CD4-positive, alpha-beta T cell (primary cell): ENCODE measurements at places on chromosomes 2 and 18. TPM values are rescaled to one million over a fixed set of nuclear protein-coding genes. Genes with fewer than 3 reads are reported as not detected.

Gene FHOD3
- not detected for total RNA-seq

Gene TSN
- total RNA-seq: 49.1 TPM

Gene CYB5A
- 3.7 TPM for total RNA-seq

Gene GALNT3
- 3.3 TPM for total RNA-seq

Gene LBX2
- not detected for total RNA-seq

Gene CPO
- not detected for total RNA-seq

Gene FIGN
- not detected for total RNA-seq

Gene NPPC
- total RNA-seq: 0.34 TPM

Gene VSNL1
- not detected for total RNA-seq

Gene RAB3GAP1
- 37.0 TPM for total RNA-seq

Gene MGAT5
- 77.5 TPM for total RNA-seq

Gene TUBB8B
- not detected for total RNA-seq

Gene TP53I3
- 0.30 TPM for total RNA-seq

Gene POTEJ
- not detected for total RNA-seq

Gene ZNF804A
- total RNA-seq: not detected

Gene AQP12A
- not detected for total RNA-seq

Gene SOWAHC
- 1.6 TPM for total RNA-seq

Gene AQP12B
- total RNA-seq: not detected

Gene CERKL
- not detected for total RNA-seq

Gene RAB6D
- total RNA-seq: not detected

Gene NAT8
- not detected for total RNA-seq

Gene C2orf15
- total RNA-seq: 2.1 TPM

Gene CCDC148
- not detected for total RNA-seq

Gene PRSS56
- total RNA-seq: not detected

Gene UGT1A7
- total RNA-seq: not detected

Gene KIF3C
- total RNA-seq: 3.4 TPM

Gene PSMA8
- total RNA-seq: not detected

Gene TMEM182
- 2.7 TPM for total RNA-seq

Gene SLC66A2
- 44.8 TPM for total RNA-seq

Gene RESP18
- total RNA-seq: not detected

Gene MAIP1
- 34.6 TPM for total RNA-seq

Gene TCF23
- total RNA-seq: not detected

Gene LAPTM4A
- 62.0 TPM for total RNA-seq

Gene GKN1
- not detected for total RNA-seq

Gene SKA1
- 0.08 TPM for total RNA-seq

Gene SLC39A10
- total RNA-seq: 38.2 TPM

Gene KLHL41
- total RNA-seq: not detected

Gene C1QL2
- total RNA-seq: not detected

Gene ABCG8
- total RNA-seq: not detected

Gene TMEM247
- total RNA-seq: not detected

Gene SCRN3
- total RNA-seq: 7.9 TPM

Gene MYO5B
- not detected for total RNA-seq

Gene SULT1C2
- total RNA-seq: not detected

Gene SIX3
- not detected for total RNA-seq

Gene SERPINB10
- total RNA-seq: not detected

Gene INHBB
- not detected for total RNA-seq

Gene REG3A
- not detected for total RNA-seq

Gene DNAH6
- 0.59 TPM for total RNA-seq

Gene DSG4
- total RNA-seq: not detected

Gene VIT
- total RNA-seq: not detected

Gene GDF7
- 0.05 TPM for total RNA-seq

Gene POMC
- 4.5 TPM for total RNA-seq

Gene COBLL1
- not detected for total RNA-seq

Gene HOXD8
- total RNA-seq: not detected
